ENCODE measurements at places on chromosomes 3 and 15.

DNA sequence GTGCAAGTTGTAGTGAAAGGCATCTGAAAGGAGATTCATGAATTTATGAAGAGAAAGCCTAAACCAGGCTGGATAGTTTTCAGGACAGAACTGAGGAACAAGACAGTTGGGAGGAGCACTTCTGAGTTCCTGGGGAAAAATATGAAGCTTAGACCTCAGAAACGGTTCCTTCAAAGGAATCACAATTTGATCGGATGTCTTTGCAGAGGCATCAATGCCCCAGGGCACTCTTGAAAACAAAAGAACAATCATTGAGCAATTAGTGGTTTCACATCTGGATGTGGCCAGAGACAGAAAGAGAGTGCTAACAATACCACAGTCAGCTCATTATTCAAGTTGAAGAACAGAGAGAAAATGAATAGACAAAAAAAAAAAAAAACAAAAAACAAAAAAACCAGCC lies 86.2 kb downstream of the KLF13 start:
- no peak for DNase-seq

- DNase-seq = no peak
Observed at GRCh38 chr3:103295974-103296570, 861.3 kb downstream of the ZPLD1 start.

GRCh38 chr3:26346497-26346896 lies 276.1 kb upstream of the LRRC3B start:
- no peak for DNase-seq

DNA sequence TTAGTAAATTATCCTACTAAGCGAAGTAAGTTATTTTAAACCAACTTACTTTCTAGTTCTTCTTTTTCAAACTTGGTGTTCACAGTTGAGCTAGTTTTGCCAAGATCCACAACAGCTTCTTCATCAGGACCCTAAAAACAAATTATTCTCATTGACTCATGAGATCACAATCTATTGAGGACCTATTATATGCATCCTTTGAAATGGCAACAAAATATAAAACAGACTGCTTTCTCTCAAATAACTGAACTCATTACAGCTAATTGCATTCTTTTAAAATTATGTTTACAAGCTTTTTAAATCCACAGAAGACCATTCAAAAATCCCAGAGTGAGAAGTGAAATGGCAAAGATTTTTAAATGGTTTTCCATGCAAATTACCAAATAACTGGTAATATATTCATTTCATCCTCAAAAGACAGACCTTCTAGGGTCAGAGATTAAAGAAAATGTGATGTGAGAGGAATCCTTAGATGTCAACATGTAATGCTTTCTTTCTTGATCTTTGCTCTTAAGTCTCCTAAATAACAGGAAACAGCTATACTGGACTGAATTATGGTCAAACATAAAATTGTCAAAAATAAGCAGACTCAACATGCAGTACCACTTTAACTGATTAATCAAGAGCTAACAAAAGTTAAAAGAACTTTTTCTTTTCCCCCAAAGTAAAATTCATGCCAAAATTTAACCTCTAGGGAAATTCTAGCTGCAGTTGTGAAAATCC lies 31.7 kb downstream of the SLC4A7 start:
- DNase-seq = no peak

- DNase-seq = no peak
Observed at GRCh38 chr3:183818041-183818620, 7.2 kb downstream of the MAP6D1 start.

DNA sequence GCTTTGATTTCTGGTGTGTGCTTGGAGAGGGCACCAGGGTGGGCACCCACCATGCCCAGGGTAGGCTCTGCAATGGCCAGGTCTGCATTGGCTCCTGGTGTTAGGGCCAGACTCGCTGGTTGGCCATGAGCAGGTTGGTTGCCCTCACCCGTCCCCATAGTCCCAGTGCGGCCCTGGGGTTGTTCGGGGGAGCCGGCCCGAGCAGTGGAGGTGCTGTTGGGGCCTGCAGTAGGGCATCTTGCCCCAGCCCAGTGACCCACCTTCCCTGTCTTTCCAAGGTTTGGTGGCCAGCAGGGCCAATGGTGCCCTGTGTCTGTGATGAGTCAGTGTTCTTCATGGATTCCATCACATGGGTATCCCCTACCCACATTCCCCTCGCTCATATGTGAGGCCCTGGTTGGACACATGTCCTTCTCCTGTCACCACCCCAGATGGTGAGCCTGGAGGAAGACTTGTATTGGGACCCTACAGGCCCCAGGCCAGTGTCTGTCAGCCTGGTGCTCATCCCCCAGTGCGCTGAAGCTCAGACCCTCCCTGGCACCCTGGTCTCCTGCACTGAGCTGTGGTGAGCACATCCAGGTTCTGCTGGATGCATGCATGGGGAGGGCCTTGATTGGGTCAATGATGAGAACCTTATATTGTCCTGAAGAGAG lies 190.1 kb downstream of the UBE3A start:
- no peak for DNase-seq

GRCh38 chr15:26065723-26066122 lies 202.6 kb upstream of the ATP10A start:
- DNase-seq = no peak

DNA sequence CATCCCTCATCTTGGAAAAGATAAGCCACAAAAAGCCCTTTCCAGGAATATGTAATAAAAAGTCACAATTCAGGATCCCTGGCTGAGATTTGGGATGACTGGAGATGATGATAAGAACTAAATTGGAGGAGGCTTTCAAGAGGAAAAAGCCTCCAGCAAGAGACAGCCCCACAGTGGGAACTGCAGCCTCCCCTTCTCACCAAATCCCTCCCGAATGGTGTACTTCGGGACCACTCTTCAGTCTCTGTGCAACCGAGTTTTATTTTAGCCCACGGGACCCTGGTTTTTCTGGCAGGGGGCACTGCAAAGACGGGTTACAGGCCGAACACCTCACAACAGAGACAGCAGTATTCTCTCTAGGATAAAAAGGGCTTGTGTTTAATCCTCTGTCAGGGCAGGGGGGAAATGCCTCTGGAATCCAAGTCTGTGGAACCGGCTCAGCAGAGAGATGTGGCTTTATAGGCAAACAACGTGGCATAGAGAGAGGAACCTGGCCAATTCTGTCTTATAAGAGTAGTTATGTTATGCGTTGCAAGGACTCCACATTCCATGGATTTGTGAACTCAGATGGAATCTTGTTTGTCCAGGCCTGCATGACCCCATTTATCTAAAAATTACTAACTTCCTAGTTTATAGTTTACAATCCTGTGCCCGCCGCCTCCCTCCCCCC lies 1.2 kb upstream of the LMCD1 start:
- no peak for DNase-seq

DNA sequence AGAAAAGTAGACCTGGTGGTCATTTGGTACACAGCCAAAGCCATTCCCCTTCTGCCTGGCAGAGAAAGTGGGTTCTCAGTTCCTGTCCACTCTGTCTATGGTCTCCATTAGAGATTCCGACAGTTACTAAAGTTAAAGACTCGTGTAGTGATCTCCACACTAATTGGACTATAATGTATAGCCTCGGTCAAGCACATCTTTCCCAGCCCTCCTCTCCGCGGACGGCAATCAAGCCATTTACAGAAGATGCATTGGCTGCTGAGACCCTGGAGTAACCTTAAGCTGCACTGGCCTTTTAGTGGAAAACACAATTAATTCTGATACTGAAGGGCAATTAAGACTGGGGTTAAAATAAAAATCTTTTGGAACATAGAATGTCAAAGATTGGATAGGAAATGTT lies 865.3 kb downstream of the MCTP2 start:
- DNase-seq = no peak

GRCh38 chr3:34920806-34921205 lies 718.5 kb upstream of the ARPP21 start:
- no peak for DNase-seq

DNA sequence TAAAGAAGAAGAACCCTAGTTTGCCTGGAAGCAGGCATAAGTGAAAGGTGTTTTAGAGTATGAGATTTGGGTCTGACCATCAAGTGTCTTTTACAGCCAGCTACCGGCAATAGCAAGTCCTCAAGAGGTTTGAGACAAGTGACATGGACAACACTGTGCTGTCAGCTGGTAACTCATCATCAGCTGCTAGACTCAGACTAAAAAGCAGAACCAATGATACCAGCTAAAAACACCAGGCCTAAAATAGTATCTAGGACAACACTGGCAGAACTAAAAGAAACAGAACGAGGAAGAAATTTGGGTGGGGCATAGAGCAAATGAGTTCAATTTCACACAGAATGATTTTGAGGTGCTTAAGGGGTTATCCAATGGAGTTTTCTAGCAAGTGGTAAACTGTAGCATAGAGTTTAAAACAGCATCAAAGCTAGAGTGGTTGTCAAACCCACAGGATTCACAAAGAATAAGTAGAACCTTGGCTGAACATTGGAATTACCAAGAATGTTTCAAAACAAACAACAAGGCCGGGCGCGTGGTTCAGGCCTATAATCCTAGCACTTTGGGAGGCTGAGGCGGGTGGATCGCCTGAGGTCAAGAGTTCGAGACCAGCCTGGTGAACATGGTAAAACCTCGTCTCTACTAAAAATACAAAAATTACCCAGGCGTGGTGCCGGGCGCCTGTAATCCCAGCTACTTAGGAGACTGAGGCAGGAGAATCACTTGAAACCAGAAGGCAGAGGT lies 3.9 kb downstream of the CIAO2A start:
- no peak for DNase-seq

- no peak for DNase-seq
Observed at GRCh38 chr3:112133626-112134334, 732 bp upstream of the GCSAM start.

- no peak for DNase-seq
Observed at GRCh38 chr3:129795186-129796010, 98.1 kb downstream of the TMCC1 start.

- no peak for DNase-seq
Observed at GRCh38 chr3:146680617-146681016, 75.5 kb upstream of the PLSCR5 start.

- DNase-seq = no peak
Observed at GRCh38 chr3:127053450-127053849, 70.5 kb downstream of the PLXNA1 start.

- no peak for DNase-seq
Observed at GRCh38 chr3:53668872-53669271, 174.5 kb downstream of the CACNA1D start.

- no peak for DNase-seq
Observed at GRCh38 chr3:188557235-188557634, 403.3 kb downstream of the LPP start.

DNA sequence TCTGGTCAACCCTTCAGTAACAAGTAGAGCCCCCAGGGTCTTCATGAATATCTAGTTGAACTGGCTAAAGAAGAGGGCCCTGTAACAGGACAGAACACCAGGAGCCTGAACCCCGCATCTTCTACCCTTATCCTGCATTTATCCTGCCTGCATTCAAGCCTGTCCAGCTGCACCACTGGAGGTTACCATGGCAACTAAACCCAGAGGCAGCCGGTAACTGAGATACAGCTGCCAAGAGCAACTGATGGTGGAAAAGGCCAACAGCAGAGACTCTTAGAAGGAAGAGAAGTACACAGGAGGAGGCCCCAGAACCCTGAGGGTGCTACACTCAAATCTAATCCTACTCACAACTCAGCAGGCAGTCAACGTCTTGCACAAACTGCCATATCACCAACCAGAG lies 3.7 kb upstream of the PRKAR2A start:
- no peak for DNase-seq

DNA sequence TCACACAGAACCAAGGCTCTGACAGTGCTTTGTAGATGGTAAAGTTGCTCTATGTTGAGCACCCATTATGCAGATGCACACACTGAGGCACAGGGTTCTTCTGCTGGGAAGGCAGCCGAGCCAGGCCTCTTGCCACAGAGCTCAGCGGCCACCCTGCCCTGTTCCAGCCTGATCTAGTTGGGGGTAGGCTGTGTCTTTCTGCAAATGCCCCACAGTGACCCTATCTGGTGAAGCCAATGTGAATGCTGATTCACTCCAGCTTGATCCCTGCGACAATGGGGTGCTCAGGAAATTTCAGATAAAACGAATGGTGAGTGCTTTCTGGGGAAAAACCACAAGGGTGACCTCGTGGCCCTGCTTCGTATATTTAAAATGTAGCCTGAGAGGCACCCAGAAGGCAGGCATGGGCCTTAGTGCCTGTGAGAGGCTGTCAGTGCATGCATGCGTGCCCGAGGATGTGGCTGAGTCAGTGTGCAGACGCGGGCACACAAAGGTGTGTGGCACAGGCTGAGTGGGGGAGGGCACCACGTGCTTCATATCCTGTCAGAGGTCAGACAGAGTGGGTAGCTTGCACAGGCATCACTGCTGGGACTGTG lies 85.7 kb downstream of the ATP2B2 start:
- peak; percentile 38 for DNase-seq

DNA sequence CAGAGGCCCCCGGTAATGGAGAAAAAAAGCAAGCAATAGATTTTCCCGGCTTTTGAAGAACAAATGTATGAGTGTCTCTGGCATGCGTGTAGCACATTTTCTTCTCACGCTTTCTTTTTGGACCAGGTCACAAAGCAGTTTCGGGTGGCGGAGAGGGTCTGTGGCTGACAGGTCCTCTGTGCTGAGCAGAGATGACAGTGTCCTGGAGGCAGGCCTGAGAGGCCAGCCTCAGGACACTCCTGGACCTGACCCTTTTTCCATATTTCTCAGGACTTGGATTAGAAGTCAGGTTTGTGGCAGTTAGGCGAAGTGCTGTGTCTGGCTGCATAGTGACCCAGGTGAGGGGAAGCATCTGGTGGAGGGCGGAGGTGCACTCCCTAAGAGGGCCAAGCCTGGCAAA lies 52.9 kb downstream of the KLF13 start:
- DNase-seq = no peak

DNA sequence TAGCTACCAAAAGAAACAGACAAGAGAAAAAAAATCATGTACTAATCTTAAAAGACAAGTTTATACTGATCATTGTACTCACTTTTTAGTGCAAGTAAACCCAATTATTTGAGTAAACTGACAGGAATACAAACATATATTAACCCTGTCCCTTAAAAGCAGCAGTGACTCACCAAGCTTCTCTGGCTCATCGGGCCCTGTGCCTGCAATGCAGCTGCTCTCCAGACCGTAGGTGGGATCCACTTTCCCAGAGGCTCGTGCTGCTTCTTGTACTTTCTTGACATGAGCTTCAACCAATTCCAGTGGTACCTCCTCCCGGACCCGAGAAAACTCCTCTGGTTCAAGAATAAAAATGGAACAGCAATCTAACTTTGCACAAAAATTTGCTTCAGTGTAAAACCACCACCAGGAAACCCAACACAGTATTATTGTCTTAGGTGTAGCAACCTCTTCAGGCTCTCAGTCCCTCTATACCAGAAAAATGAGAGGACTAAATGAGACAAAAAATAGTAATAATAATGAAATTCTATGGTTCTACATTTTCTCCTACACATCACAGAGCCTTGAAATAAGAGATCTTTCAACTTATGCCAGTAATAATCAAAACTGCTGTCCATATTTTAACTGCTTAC lies 82.6 kb upstream of the CSPG5 start:
- no peak for DNase-seq

DNA sequence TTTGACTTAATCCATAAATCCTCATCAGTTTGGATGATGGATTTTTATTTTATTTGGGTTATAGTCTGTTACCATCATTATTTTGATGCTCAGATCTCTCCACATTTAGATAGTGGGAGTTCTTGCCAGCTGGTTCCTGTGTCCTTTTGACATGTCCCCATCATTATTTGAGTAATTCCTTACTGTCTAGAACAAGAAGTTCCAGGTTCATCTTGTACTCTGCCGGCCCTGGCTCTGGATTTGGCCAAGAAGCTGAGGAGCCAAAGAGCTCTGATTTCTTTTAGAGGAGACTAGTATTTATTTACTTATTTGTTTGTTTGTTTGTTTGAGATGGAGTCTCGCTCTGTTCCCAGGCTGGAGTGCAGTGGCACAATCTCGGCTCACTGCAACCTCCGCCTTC lies 54.3 kb downstream of the PTPRG start:
- no peak for DNase-seq
